ENCODE measurements at places on chromosomes 2 and 18. TPM values are rescaled to one million over a fixed set of nuclear protein-coding genes. Genes with fewer than 3 reads are reported as not detected.

- DNase-seq: no peak
Measured at GRCh38 chr18:76823161-76823538, 793 bp downstream of the ZNF236 start.

- DNase-seq: no peak
Measured at GRCh38 chr2:60441800-60442199, 111.7 kb downstream of the BCL11A start.

GRCh38 chr18:59143441-59143840 is 3.8 kb downstream of the SEC11C start:
- no peak for DNase-seq

GRCh38 chr2:106332054-106332453 is 136.2 kb downstream of the RGPD3 start:
- no peak for DNase-seq

DNA sequence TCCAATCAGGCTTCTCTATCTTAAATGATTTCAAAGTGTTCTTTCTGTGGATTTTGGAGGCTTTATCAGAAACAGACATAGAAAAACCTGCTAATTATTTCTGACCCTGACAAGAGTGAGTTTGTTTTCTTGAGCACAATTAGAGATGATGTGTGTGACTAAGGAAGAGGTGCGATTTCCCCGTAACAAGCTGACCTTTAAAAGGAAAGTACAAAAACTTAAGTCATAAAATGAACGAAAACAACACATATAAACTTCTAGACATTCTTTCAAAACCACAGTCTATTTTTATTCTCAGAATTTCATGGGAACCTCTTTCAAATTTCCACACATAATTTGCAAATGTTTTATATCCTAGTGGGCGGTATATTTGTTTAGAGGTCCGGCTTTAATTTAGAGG is 604.8 kb downstream of the CPS1 start:
- DNase-seq: no peak

- no peak for DNase-seq
Measured at GRCh38 chr2:51693640-51694039, 661.7 kb upstream of the NRXN1 start.

DNA sequence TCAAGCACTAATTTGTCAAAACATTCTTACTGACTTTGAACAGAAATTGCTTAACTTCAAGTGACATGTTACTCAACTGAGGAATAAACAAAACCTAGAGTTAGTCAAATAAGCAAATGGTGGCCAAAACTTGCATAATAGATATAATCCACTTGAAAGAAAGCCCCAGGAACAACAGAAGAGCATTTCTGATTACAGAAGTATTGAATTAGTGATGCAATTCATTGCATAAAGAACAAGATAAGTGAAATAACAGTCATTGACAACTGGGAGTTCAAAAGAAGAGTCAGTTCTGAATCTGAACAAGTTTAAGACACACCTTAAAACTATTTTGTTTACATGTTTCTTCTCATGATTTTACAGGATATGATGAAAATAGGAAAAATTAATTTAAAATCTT is 30.8 kb downstream of the COBLL1 start:
- no peak for DNase-seq

- no peak for DNase-seq
Measured at GRCh38 chr2:236715077-236715476, 145.5 kb downstream of the ACKR3 start.

- DNase-seq: no peak
Measured at GRCh38 chr2:205776139-205776538, 93.8 kb downstream of the NRP2 start.

DNA sequence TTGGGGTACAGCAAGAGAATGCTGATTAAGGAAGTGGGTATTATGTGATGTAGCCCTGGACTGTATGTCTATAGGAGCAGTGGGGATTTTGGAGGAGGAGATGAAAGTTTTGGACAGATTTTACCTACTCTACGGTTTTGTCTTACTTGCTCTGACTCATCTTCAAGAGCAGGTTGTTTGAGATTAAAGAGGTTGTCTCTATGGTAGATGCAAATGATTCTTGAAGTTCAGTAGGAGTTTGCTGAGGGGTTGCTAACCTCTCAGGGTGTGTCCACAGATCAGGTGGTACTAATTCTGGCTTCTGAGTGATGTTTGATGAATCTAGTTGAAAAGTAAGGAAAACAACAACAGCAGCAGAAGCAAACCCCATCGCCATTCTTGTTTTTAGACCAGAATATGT is 9.7 kb upstream of the SERPINB12 start:
- DNase-seq: no peak

- DNase-seq: no peak
Measured at GRCh38 chr2:20362701-20363435, 12.2 kb upstream of the PUM2 start.

DNA sequence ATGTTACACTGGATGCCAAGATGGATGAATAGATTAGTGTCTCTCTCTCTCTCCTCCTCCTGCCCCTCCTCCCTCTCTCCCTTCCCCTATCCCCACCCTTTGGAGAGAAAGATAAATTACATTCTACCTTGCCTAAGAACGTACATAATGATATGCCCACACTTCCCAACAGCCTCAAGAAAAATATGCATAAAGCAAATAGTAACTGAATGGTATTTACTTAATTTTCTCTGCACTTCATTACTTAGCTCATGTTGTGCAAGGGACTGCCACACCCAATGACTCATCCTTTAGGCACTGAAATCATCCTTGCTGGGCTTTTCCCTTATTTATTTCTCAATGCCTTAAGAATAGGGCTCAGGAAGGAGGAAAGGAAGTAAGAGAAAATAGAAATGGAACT is 137.3 kb upstream of the PID1 start:
- DNase-seq: peak; percentile 44

GRCh38 chr18:68960355-68960754 is 162.5 kb downstream of the CCDC102B start:
- no peak for DNase-seq

- DNase-seq: no peak
Measured at GRCh38 chr2:207836521-207837133, 66.9 kb upstream of the FZD5 start.

KLHL14 gene
- total RNA-seq: not detected

RIT2 gene
- not detected for total RNA-seq

KLHL29 gene
- 4.2 TPM for total RNA-seq

AGXT gene
- not detected for total RNA-seq
